ENCODE measurements at places on chromosomes 2 and 18. TPM values are rescaled to one million over a fixed set of nuclear protein-coding genes. Genes with fewer than 3 reads are reported as not detected.
A peak's percentile ranks its signal among the peaks of the same experiment; 100 is the strongest.

DNA sequence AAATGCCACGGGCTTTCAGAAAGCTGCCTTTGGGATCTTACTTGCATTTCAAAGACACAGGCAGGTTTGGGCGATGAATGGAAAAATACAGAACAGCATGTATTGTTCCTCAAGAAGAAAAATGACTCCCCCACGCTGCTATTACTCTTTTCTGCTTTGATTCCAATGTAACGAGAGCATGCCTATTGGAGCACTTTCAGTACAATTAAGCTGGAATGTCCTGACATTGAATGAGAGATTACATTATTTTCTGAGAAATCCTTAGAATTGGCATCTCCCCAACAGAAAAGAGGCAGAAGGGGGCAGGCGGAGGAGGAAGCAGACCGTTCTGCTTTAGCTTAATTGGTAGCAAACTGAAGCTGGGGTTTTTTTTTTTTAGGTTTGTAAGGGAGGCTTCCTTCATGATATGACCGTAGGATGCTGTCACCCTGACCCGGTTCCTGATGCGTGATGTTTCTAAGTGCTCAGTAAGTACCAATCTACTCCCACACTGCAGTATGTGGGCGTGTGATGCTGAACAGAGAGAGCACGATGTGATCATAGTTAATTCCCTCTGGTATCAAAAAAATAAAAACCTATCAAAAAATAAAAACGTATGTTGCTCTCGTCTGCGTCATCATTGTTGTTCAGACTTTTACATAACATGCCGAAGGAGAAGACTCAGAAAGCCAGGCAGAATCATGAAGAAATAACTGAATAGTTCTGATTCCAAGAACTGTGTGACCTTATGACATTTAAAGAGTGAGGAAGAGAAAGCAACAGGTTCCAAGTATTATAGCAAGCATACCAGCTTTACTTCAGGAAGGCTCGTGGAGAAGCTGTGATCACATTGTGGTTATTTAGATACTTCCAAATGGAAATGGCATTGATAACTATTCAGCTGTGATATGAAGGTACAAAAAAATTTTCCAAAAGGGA, 40.5 kb downstream of the LONRF2 start:
- DNase-seq = no peak
- no peak overlapping the region for H3K27ac ChIP-seq
- H3K36me3 ChIP-seq = no peaks in the 10 kb centered on the region
- H3K4me1 ChIP-seq = no peaks in the 10 kb centered on the region

Gene CCDC195
- total RNA-seq = not detected

GRCh38 chr2:55309446-55309845, 40.4 kb upstream of the MTIF2 start:
- no peak overlapping the region for H3K4me3 ChIP-seq
- peaks cover 3% of the 10 kb centered on the region for H3K4me1 ChIP-seq
- no peaks in the 10 kb centered on the region for H3K27me3 ChIP-seq

Gene PCARE
- 0.49 TPM for total RNA-seq

Gene EVA1A
- total RNA-seq = 0.53 TPM

Gene LYPD6
- 10.7 TPM for total RNA-seq

GRCh38 chr2:12778369-12778768, 61.6 kb downstream of the TRIB2 start:
- no peak overlapping the region for H3K27ac ChIP-seq
- no peak overlapping the region for H3K4me3 ChIP-seq
- no peaks in the 10 kb centered on the region for H3K36me3 ChIP-seq
- H3K4me1 ChIP-seq = no peaks in the 10 kb centered on the region
- no peak for DNase-seq

Gene IL1B
- not detected for total RNA-seq

DNA sequence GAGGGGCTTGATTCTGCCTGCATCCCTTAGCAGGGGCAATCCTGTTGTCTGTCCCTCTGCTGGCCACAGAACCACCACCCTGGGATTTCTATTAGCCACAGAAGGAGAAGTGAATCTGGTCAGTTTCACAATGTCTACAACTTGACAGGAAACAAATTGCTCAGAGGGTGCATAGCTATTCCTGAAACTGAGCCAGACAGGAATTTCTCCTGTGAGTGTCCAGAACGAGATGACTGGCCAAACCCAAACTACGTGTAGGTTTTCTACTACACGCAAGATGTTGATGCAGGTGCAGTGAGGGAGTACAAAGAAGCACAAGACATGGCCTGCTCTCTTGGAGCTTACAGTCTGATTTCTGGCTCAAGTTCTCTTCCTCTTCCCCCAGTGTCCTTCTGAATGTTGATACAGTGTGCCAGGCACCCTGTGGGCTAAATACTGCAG, 201.9 kb downstream of the CLIP4 start:
- H3K36me3 ChIP-seq = no peaks in the 10 kb centered on the region
- H3K4me1 ChIP-seq = peaks cover 29% of the 10 kb centered on the region
- no peaks in the 10 kb centered on the region for H3K27me3 ChIP-seq
- H3K27ac ChIP-seq = peak overlapping the region; percentile 5
- peak; percentile 76 for DNase-seq
- H3K4me3 ChIP-seq = no peak overlapping the region

DNA sequence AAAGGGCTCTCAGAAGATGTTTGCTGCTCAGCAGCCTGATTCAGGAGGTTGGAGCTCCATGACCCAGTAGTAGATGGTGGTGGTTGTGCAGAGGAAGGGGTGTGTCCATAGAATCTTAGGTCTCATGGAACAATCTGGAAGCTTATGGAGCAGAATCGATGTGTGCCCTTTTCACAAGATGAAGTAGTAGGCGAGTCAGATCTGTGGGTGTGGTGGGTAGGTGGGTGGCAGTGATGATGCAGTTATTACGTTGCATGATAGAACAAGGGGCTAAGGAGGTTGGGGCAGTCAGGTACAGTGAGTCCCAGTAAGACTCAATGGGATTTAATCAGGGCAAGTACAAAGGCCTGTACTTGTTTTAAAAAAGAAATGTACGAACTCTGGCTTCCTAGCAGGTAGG, 9.1 kb downstream of the TET3 start:
- H3K4me1 ChIP-seq = no peaks in the 10 kb centered on the region
- no peak overlapping the region for H3K27ac ChIP-seq
- H3K4me3 ChIP-seq = no peak overlapping the region
- no peaks in the 10 kb centered on the region for H3K27me3 ChIP-seq
- no peaks in the 10 kb centered on the region for H3K36me3 ChIP-seq

Gene SLC4A5
- total RNA-seq = 2.3 TPM

DNA sequence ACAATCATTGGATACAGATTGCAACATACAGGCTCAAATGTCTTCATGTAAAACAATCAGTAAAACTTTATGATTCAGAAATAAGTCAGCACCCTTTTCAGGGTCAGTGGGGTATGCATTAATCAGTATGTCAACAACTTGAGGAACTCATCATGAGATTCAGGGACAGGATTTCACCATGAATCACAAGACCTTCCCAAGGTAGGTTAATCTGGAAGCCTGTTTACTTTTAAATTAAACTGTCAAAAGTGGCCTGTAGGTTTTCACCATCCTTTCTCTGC, 104.8 kb downstream of the SP100 start:
- no peak overlapping the region for H3K4me3 ChIP-seq
- no peaks in the 10 kb centered on the region for H3K27me3 ChIP-seq
- H3K36me3 ChIP-seq = no peaks in the 10 kb centered on the region
- no peaks in the 10 kb centered on the region for H3K4me1 ChIP-seq

DNA sequence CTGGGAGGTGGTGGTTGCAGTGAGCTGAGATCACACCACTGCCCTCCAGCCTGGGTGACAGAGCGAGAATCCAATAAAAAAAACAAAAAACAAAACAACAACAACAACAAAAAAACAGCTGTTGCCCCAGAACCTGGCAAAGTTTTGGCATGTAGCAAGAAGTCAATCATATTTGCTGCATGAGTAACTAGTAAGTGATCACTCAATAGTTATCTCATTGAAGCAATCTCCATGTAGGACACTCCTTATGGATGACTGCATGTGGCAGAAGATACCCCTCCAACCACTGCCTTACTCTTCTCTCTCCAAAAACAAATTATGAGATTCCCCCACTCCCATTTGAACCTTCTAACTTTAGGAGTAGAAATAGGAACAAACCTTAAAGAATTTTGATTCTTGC, 113.7 kb downstream of the TTC27 start:
- no peaks in the 10 kb centered on the region for H3K27me3 ChIP-seq
- H3K4me3 ChIP-seq = no peak overlapping the region
- H3K27ac ChIP-seq = no peak overlapping the region
- H3K36me3 ChIP-seq = no peaks in the 10 kb centered on the region

Gene DNAJC5G
- total RNA-seq = 14.1 TPM

GRCh38 chr2:202034249-202035088, 814 bp downstream of the FZD7 start:
- H3K4me3 ChIP-seq = peak overlapping the region; percentile 86
- peaks cover 27% of the 10 kb centered on the region for H3K4me1 ChIP-seq
- peaks cover 32% of the 10 kb centered on the region for H3K27me3 ChIP-seq
- peak overlapping the region; percentile 94 for H3K27ac ChIP-seq

Gene CIB4
- total RNA-seq = not detected

Gene C2orf81
- total RNA-seq = 7.6 TPM

DNA sequence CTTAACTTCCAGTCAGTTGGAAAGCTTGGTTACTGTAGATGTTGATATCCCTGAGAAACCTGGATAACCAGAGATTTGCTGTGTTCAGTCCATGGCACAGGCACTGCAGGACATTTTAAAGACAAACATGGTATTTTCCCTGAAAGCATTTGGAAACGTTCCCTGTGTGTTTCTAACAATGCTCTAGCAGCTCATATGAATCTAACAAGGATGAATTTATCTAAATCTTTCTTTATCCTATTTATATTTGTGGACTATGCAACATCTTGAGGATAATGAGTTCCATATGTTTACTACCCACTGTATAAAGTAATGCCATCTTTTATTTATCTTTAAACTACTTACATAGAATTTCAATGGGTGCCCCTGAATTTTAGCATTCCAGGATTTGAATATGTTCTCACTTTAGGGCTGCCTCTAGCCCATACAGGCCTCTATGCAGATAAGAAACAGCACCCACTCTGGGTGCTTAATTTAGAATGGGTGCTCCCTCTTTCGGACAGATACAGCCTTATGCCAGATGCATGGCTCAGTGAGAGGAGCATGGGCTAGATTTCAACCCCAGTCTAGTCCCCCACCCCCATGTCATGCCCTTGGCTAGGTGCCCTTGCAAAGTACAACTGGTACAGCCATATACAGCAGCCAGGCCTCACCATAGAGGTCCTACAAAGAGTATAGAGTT, 50.6 kb upstream of the NEMP2 start:
- no peak overlapping the region for H3K4me3 ChIP-seq
- DNase-seq = no peak
- peaks cover 12% of the 10 kb centered on the region for H3K4me1 ChIP-seq
- H3K27me3 ChIP-seq = no peaks in the 10 kb centered on the region
- no peak overlapping the region for H3K27ac ChIP-seq

GRCh38 chr18:59897321-59897954, 2.4 kb upstream of the PMAIP1 start:
- no peaks in the 10 kb centered on the region for H3K36me3 ChIP-seq
- H3K4me1 ChIP-seq = peaks cover 7% of the 10 kb centered on the region
- H3K4me3 ChIP-seq = no peak overlapping the region
- H3K27me3 ChIP-seq = peaks cover 47% of the 10 kb centered on the region

GRCh38 chr2:207308519-207309224, 142.9 kb upstream of the KLF7 start:
- no peaks in the 10 kb centered on the region for H3K36me3 ChIP-seq
- DNase-seq = no peak
- H3K4me1 ChIP-seq = no peaks in the 10 kb centered on the region
- no peak overlapping the region for H3K27ac ChIP-seq
- H3K4me3 ChIP-seq = no peak overlapping the region

Gene TP53I3
- 25.4 TPM for total RNA-seq

Gene SPC25
- 3.3 TPM for total RNA-seq

Gene REG3G
- not detected for total RNA-seq

Gene SPOPL
- 17.1 TPM for total RNA-seq

Data from cardiac muscle cell (in vitro differentiated cells and primary cell).